ENCODE measurements at places on chromosomes 5 and 9. TPM values are rescaled to one million over a fixed set of nuclear protein-coding genes. Genes with fewer than 3 reads are reported as not detected.

- H3K36me3 ChIP-seq: no peaks in the 10 kb centered on the region
- no peaks in the 10 kb centered on the region for H3K4me1 ChIP-seq
- H3K27ac ChIP-seq: no peak overlapping the region
- DNase-seq: no peak
Measured at GRCh38 chr5:59829386-59829785, 64.1 kb downstream of the PDE4D start.

- no peaks in the 10 kb centered on the region for H3K27me3 ChIP-seq
- peaks cover 16% of the 10 kb centered on the region for H3K36me3 ChIP-seq
- peak within 1 kb of the TSS; percentile 54 for H3K27ac ChIP-seq
Measured at GRCh38 chr5:35856765-35857351, at the start of gene IL7R. Gene IL7R, plus strand, starts transcription at chr5:35856891. Its CDS starts 87 bp downstream, at chr5:35856978.

DNA sequence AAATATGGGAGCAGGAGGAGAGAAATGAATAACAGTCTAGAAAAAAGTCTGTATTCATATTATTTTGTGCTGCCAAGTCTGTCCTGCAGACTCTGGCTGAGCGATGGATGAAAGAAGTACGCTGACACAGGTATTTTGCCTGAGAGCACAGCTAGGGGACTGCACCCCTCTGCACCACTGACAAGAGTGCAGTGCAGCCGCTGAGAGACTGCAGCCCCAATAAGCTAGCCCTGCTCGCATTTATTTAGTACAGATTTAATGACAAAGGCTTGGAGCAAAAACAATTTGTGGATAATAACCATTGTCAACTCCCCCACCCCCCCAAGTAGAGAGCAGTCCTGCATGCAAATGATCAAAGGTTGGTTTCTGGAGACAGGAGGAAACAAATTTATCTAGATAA lies 13.3 kb upstream of the MRPS30 start:
- no peak for DNase-seq
- peaks cover 8% of the 10 kb centered on the region for H3K4me1 ChIP-seq
- H3K36me3 ChIP-seq: peaks cover 15% of the 10 kb centered on the region
- no peak overlapping the region for H3K4me3 ChIP-seq

DNA sequence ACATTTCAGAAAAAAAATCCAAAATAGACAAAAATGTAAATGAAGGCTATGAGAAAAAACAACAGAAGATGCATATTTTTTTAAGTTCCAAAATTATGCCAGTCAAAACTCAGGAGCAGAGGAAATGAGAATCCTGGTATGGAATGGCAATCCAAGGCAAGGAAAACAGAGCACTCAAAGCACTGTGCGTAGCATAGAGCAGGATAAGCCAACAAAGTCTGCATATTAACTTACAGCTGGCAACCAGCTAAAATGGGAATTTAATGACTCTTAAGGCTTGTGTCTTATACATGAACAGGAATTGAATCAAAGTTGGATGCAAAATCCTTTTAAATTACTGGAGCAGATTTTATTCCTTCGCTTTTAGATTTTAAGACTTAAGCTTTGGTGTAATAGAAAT lies 203.5 kb upstream of the DAPK1 start:
- H3K36me3 ChIP-seq: no peaks in the 10 kb centered on the region
- H3K27me3 ChIP-seq: peaks cover 32% of the 10 kb centered on the region
- no peak overlapping the region for H3K4me3 ChIP-seq
- no peak for DNase-seq

- no peak overlapping the region for H3K27ac ChIP-seq
- peaks cover 6% of the 10 kb centered on the region for H3K4me1 ChIP-seq
- no peaks in the 10 kb centered on the region for H3K36me3 ChIP-seq
Measured at GRCh38 chr5:142053426-142054151, 40.8 kb upstream of the GNPDA1 start.

DNA sequence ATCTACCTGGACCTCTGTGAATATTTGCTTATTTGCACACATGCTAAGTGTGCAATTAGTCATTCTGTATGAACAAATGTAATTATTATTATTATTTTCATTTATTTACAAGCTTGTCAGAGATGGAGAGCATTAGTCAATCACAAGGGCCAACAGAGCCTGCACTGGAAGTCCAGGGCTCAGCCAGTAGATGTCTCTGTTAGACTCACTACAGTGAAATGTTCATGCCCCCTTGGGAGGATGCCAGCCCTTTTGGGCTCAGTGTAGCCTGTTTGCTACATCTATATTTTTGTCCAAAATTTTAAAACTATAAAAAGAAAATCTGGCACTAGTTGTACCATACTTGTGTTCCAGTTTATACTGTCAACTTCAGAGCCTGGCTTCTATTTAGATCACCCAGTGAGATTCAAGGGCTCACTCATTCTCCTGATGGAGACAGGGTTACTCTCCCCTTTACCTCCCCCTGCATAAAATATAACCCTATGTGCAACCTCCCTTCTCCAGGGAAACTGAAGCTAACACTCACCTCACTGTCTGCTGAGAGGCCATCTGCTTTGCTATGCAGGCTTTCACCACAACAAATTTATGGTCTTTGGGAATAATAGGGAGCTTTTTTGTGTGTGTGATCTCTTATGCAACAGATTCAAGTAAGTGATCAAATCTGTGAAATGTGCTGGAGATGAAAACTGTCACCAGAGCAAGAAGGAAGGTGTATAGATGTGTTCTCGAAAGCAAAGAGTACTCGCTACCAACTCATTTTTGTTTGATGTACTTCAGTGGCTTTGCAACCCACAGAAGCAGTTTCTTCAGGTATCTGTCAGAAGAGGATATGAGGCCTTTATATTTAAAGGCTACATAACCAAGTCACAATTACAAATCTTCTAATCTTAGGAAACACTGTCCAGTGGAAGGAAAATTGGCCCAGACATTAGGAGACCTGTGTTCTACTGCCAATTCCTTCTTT lies 99.9 kb upstream of the TLE4 start:
- no peak overlapping the region for H3K27ac ChIP-seq
- no peak overlapping the region for H3K4me3 ChIP-seq
- H3K4me1 ChIP-seq: no peaks in the 10 kb centered on the region
- DNase-seq: no peak
- H3K27me3 ChIP-seq: no peaks in the 10 kb centered on the region
- H3K36me3 ChIP-seq: no peaks in the 10 kb centered on the region

GRCh38 chr9:127595611-127596010 lies 16.5 kb upstream of the STXBP1 start:
- no peaks in the 10 kb centered on the region for H3K36me3 ChIP-seq
- H3K4me3 ChIP-seq: no peak overlapping the region
- no peak for DNase-seq
- no peak overlapping the region for H3K27ac ChIP-seq
- no peaks in the 10 kb centered on the region for H3K4me1 ChIP-seq

GRCh38 chr9:3361689-3362392 lies 164.0 kb downstream of the RFX3 start:
- no peaks in the 10 kb centered on the region for H3K36me3 ChIP-seq
- H3K4me1 ChIP-seq: peaks cover 14% of the 10 kb centered on the region
- no peak overlapping the region for H3K27ac ChIP-seq

DNA sequence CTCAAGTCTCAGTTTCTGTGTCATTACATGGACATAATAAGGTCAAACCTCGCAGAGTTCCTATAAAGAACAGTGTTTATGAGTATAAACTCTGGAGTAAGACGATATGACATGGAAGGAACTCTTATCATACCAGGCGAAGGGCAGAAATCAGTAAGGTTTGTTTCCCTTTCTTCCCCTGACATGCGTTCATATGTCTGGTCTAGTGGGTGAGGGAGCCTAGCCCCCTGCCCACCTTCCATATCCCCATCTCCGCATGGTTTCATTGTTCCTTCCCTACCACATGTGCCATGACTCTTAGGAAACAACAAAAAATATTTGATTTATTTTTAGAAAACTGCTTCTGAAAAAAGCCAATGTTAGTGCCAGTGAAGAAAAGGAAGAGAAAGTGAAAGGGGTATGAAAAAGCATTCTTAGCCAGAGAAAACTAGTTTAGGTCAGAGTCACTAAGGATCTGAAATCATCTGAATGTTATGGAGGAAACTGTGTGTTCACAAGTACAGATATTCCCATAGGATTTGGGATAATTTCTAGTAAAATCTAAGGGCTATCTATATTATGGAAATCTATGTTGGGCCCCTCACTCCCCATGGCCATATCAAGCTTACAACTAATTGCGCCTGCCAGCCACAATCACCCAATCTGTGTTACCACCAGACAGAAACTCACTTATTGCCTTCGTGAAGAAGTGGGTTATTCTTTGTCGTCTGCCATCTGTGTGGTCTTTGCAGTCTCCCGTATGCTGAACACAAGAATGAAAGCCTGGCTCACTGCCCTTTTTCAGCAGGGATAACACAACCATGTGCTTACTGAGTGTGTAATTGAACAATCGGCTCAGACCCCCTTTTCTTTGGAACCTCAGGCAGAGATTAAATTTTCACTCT lies 19.9 kb upstream of the HMHB1 start:
- H3K27ac ChIP-seq: no peak overlapping the region
- peak overlapping the region; percentile 4 for H3K4me3 ChIP-seq
- peaks cover 4% of the 10 kb centered on the region for H3K27me3 ChIP-seq

DNA sequence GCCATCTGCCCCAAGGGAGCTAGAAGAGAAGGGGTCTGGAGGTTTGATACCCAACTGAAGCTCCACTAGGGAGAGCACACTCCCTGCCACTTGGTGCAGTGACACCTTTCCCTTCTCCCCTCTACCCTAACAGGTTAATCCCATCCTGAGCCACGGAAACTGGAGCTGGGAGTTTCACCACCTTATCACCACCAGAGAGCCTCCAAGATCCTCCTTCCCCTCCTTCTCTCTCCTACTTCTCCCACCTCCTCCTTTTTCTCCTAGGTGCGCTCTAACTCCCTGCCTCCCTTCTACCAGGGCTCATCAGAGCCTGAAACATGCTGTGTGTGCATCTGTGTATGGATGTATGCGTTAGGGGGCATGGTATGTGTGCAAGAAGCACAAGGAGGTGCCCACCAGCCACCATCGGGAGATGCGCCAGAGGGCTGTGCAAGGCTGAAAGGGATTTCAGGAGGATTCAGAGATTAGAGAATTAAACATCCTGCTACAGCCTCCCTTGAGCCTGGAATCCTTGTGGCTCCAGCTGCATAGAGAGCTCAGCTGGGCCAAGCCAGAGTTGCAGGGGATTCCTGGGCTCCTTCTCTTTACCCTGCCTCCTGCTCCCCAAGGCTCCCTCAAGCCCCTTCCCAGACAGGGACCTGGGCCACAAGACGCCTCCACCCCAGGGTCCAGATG lies 89.8 kb downstream of the PCDH1 start:
- H3K4me3 ChIP-seq: no peak overlapping the region
- DNase-seq: no peak
- no peak overlapping the region for H3K27ac ChIP-seq
- no peaks in the 10 kb centered on the region for H3K36me3 ChIP-seq

DNA sequence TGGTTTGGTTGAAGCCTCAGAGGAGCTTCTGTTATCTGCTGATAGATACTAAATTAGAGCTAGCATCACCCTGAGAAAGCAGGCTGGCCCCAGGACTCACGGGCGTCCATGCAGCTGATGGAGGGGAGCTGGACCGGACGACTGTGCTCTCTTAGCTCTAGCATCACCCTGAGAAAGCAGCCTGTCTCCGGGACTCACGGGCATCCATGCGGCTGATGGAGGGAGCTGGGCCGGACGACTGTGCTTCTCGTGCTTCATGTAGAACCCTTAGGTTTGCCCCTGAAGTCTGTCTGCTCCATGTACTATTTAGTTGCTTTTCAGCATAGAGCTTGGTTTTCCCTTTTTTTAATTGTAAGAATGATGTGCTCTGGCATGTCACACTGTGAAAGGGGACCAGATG lies 16.3 kb upstream of the LTC4S start:
- H3K4me3 ChIP-seq: no peak overlapping the region
- H3K4me1 ChIP-seq: peaks cover 21% of the 10 kb centered on the region
- no peaks in the 10 kb centered on the region for H3K27me3 ChIP-seq
- no peak for DNase-seq
- peak overlapping the region; percentile 18 for H3K27ac ChIP-seq

- H3K36me3 ChIP-seq: no peaks in the 10 kb centered on the region
- H3K27ac ChIP-seq: no peak overlapping the region
- H3K27me3 ChIP-seq: no peaks in the 10 kb centered on the region
- no peaks in the 10 kb centered on the region for H3K4me1 ChIP-seq
- H3K4me3 ChIP-seq: no peak overlapping the region
Measured at GRCh38 chr9:9942764-9943424, 669.9 kb downstream of the PTPRD start.

- no peak overlapping the region for H3K27ac ChIP-seq
- H3K27me3 ChIP-seq: peaks cover 45% of the 10 kb centered on the region
- H3K4me1 ChIP-seq: no peaks in the 10 kb centered on the region
- no peak for DNase-seq
Measured at GRCh38 chr5:172508471-172509404, 54.4 kb upstream of the SH3PXD2B start.

DNA sequence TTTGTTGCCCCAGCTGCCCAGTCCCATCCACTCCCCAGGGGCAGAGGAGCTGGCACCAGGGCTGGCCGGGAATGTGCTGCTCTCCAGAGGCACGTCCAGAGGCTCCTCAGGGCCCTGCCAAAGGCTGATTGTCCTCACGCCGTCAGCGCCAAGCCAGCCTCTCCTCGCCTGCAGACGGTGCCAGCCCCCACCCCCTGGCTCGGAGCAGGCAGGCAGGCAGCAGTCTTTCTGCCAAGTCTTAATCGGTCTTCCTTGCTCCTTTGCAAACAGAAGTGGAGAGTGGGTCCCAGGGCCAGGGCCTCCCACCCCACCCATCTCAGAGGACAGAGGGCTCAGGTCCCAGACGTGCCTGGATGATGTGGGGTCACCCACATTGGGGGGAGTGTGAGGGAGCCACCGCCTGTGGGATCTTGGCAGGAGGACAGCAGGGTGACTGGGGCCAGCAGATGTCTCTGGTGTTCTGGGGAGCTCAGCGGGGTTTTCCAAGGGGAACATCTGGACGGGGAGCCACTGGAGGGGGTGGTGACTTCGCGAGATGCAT lies 36.3 kb downstream of the FAM163B start:
- DNase-seq: no peak
- peaks cover 7% of the 10 kb centered on the region for H3K4me1 ChIP-seq

GRCh38 chr9:26812217-26812616 lies 80.4 kb downstream of the CAAP1 start:
- H3K27me3 ChIP-seq: no peaks in the 10 kb centered on the region
- no peaks in the 10 kb centered on the region for H3K4me1 ChIP-seq
- no peak overlapping the region for H3K4me3 ChIP-seq

GRCh38 chr9:33250458-33250995 lies 10.6 kb downstream of the SPINK4 start:
- H3K36me3 ChIP-seq: peaks cover 9% of the 10 kb centered on the region
- DNase-seq: no peak
- H3K27ac ChIP-seq: no peak overlapping the region
- H3K27me3 ChIP-seq: no peaks in the 10 kb centered on the region
- H3K4me3 ChIP-seq: no peak overlapping the region

GRCh38 chr5:154618696-154619095 lies 136.5 kb upstream of the LARP1 start:
- no peaks in the 10 kb centered on the region for H3K36me3 ChIP-seq
- no peaks in the 10 kb centered on the region for H3K4me1 ChIP-seq
- DNase-seq: no peak
- H3K27me3 ChIP-seq: peaks cover 13% of the 10 kb centered on the region
- H3K27ac ChIP-seq: no peak overlapping the region

The MOB3B gene
- 0.59 TPM for total RNA-seq

The LAMC3 gene
- total RNA-seq: not detected

The GZMA gene
- total RNA-seq: 522 TPM

The CCDC183 gene
- total RNA-seq: 0.45 TPM

The PCDHGB4 gene
- total RNA-seq: 0.39 TPM

The UGCG gene
- 14.8 TPM for total RNA-seq
